ENCODE measurements at places on chromosomes 7 and 10.

DNA sequence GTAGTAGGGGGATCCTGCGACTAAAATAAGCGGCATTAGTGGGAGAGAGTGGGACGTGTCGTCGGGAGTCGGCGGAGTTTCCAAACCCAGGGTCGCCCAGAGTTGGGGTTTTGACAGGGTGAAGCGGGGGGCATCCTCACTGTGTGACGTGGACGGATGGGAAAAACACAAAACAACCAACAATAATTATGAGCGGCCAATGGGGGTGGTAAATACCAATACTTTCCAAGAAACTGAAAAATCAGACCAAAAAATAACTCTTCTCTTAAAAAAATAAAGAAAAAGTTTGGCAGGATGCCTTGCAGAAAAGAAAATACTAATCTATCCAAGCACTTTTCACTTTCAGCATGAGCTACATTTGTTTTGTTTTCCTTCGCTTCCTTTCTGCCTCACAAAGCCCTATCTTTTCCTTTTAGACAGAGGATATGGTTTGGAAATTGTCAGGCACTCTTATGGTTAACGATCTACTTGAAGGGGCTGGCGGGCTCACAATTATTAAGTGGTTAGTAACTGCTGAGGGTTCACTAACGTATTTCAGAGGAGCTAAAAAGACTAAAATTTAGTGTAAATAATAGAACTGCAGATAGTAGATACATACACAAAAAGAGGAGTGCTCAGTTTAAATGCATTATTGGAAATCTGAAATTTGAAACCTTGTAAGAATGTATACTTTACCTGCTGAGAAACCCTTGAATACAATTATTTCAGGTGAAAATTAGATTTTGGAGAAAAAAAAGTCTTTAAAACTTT is 802 bp upstream of the CDK6 start:
- no peak for DNase-seq

DNA sequence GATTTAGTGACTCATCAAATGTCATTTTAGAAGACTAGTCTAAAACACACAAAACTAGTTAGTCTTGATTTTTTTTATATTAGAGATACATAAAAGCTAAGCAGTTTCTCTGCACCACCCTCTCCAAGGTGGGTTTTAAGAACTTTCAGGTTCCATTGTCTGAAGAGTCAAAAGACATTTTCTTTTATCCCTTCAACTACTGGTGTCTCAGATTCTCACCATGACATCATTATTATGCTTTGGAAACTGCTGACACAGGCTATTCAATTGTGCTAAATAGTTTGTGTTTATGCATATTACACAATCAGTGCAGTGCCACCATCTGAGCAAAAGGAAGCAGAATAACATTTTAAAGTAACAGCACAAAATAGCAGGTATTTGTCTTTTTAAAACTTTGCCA is 52.2 kb downstream of the IGF2BP3 start:
- DNase-seq = no peak

- DNase-seq = no peak
These were observed 31.1 kb upstream of the SLF2 start for GRCh38 chr10:100881556-100882213.

- DNase-seq = no peak
These were observed 94.9 kb downstream of the SVOPL start for GRCh38 chr7:138606236-138606635.

DNA sequence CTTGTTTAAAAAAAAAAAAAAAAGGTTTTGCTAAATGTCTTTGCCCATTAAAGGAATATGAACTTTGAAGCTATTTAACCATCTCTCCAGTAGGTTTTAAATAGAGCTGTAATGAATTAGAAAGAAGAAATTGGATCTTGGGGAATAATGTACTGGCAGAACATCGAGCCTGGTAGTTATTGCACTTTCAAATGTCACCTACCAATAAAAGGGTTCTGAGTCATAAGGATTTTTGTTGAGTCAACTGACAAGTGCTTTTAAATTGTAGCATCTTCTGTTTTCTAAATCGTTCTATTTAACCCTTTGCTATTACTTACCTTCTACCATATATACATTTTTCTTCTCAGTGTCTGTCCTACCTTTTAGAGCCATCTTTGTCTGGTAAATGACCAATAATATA is 10.7 kb downstream of the CUTC start:
- DNase-seq = no peak

DNA sequence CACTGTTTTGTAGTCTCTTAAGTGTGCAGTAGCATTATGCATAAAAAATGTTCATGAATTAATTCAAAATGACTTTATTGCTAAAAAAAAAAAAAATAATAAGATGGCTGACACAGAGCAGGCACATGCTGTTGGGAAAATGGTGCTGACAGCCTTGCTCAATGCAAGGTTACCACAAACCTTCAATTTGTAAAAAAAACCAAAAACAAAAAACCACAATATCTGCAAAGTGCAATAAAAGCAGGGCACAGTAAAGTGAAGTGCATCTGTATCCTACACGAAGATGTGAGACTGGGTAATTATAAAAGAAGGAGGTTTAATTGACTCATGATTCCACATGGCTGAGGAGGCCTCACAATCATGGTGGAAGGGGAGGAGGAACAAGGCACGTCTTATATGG is 185.8 kb downstream of the USP6NL start:
- no peak for DNase-seq

DNA sequence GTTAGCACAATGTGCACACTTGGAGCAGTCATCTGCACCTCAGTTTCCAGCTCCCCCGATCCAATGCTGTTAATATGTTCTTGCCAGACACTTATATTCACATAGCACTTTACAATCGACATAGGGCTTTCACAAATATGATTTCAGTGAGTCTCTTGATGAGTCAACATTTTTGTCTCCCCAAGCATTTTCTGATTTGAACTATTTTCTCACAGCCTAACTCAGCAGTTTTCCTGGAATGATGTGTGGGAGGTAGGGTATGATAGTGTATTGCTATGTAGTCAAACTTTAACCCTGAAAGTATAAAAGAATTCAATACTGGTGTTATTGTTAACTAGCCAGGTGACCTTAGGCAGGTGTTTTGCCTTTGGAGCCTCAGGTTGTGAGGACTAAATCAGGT is 82.5 kb upstream of the LRGUK start:
- no peak for DNase-seq

DNA sequence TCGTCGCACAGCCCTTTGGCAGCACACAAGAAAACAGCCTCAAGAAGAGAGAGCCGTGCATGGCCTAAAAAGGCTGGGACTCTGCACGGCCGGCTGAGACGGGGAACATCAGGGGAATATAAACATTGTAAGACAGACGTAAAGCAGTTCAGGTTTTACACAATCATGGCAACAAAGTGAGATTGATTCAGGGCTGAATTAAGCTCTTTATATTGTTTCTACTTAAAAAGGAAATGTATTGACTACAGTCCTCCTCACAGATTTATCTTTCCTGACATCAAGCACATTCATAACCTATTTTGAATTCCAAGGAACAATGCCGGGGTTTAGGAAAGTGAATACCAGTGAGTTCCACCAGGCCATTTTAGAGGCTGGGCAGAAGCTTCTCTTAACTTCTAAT is 25.2 kb downstream of the SORBS1 start:
- DNase-seq = no peak

DNA sequence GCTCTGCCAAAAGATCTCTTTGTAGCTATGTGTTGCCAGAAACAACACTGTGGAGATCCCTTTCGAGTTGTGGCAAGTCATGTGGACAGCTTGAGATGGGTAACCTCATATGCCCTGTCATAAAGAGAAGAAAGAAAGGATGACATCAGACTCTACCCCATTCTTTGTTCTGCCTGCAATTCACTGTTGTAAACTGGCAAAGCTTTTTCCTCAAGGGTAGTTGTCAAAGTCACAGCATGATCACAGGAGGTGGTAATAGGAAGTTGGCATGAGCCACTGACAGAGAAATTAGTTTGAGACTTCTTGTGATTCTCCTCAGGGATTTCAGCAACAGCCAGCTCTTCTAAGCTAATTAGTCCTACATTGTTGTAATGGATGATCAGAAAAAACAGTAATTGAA is 19.4 kb upstream of the MINDY3 start:
- DNase-seq = no peak

DNA sequence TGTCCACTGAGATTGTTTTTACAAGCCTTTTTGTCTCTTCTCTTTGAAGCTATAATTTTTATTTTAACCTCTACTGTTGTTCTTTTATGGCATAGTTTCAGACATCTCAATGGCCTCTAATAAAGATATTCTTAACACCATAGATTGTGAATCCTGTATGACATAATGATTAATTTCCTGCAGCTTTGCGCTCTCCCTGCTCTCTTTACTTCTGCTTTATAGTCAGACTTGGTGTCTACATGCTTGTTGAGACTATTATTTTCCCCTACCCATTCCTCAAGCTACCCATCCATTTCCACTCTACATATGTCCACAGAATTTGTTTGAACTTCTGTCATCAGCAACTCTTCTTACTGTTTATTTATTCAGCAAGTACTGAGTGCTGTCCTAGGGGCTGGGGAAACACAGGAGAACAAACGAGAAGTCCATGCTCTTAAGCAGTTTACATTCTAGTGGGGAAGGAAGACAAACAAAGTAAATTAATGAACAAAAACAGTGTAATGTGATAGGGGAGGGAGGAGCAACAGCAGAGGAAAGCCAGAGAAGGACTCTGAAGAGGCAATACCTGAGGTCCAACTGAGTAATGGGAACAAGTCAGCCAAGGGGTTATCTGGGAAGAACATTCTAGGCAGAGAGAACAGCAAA is 110.1 kb downstream of the CDK14 start:
- no peak for DNase-seq

- no peak for DNase-seq
These were observed 164.4 kb downstream of the GLRX3 start for GRCh38 chr10:130300608-130301020.

GRCh38 chr10:112985690-112986543 is 35.9 kb downstream of the TCF7L2 start:
- no peak for DNase-seq

- no peak for DNase-seq
These were observed 8.7 kb downstream of the FGFR2 start for GRCh38 chr10:121589553-121589952.

GRCh38 chr10:49444349-49444748 is 48.5 kb upstream of the DRGX start:
- no peak for DNase-seq

Measured in GM20000 (cell line).